IMR-90 (cell line): ENCODE measurements at places on chromosomes 2 and 18.

GRCh38 chr2:118221536-118222272 lies 133.4 kb downstream of the INSIG2 start:
- no peak overlapping the region for H3K27ac ChIP-seq
- DNase-seq = peak; percentile 76
- H3K27me3 ChIP-seq = peaks cover 41% of the 10 kb centered on the region
- H3K4me3 ChIP-seq = no peak overlapping the region

DNA sequence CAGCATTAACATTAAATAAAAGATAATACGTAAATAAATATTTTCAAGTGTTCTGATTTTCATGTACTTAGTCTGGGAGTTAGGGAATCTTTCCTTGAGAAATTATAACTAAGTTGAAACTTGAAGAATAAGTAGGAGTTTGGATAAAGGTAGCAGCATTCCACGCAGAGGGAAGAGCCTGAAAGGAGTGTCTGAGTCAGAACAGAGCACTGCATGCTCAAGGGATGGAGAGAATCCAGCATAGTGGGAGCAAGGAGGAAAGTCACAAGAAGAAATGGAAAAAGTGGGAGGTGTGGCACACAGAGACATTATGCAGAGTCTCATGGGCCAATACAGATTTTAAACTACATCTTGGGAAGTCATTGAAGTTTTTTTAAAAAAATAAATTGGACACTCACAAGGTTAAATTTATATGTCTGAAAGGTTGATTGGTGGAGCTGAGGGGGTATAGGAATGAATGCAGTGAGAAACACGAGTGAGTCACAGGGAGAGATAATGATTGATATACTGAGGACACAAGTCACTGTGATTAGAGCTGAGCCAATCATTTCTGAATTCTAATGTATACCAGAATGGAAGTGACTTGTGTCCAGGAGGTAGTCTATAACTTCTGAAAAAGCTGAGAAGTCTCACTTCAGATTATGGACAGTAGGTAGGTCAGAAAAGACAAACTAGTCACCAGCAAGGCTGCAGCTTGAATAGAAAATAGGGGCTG lies 66.9 kb downstream of the ICOS start:
- H3K4me1 ChIP-seq = no peaks in the 10 kb centered on the region
- no peak for DNase-seq
- H3K36me3 ChIP-seq = no peaks in the 10 kb centered on the region

- H3K4me3 ChIP-seq = no peak overlapping the region
- no peak for DNase-seq
- no peaks in the 10 kb centered on the region for H3K4me1 ChIP-seq
- no peaks in the 10 kb centered on the region for H3K36me3 ChIP-seq
- H3K27ac ChIP-seq = no peak overlapping the region
Measured at GRCh38 chr2:6017736-6018286, 325.6 kb downstream of the SOX11 start.

DNA sequence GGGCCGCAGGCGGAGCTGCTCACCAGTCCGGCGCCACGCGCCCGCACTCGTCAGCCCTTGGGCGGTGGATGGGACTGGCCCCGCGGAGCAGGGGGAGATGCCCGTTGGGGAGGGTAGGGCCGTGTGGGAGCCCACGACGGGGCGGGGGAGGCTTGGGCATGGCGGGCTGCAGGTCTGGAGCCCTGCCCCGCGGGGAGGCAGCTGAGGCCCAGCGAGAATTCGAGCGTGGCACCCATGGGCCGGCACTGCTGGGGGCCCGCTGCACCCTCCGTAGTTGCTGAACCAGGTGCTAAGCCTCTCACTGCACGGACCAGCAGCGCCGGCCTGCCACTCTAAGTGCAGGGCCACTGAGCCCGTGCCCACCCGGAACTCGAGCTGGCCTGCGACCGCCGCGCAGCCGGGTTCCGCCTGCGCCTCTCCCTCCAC lies 182.4 kb upstream of the ERBB4 start:
- no peaks in the 10 kb centered on the region for H3K36me3 ChIP-seq
- H3K4me1 ChIP-seq = no peaks in the 10 kb centered on the region
- no peak overlapping the region for H3K27ac ChIP-seq
- H3K27me3 ChIP-seq = no peaks in the 10 kb centered on the region
- DNase-seq = no peak

DNA sequence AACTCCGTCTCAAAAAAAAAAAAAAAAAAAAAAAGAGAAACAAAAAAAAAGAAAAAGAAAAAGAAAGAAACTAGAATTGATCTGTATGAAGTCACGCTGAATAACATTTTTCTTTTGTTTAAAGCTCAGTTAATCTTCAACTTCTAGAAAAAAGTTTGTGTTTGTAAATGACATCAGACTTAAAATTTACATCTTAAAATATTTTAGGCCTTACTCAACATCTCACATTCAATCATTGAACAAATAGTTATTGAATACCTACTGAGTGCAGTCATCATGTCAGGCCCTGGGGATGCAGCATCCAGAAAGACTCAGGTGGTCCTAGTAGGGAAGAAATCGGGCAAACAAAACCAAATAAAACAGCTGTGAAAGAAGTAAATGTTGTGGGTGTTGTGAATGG lies 292.3 kb upstream of the FANCL start:
- no peak overlapping the region for H3K4me3 ChIP-seq
- no peak overlapping the region for H3K27ac ChIP-seq
- H3K27me3 ChIP-seq = no peaks in the 10 kb centered on the region
- H3K36me3 ChIP-seq = no peaks in the 10 kb centered on the region
- DNase-seq = no peak

- H3K4me3 ChIP-seq = no peak overlapping the region
- H3K4me1 ChIP-seq = no peaks in the 10 kb centered on the region
- no peak overlapping the region for H3K27ac ChIP-seq
- H3K36me3 ChIP-seq = no peaks in the 10 kb centered on the region
Measured at GRCh38 chr18:48133671-48134251, 203.3 kb upstream of the SMAD2 start.

GRCh38 chr2:47640356-47640755 lies 142.6 kb upstream of the MSH6 start:
- no peaks in the 10 kb centered on the region for H3K4me1 ChIP-seq
- H3K27ac ChIP-seq = no peak overlapping the region
- peaks cover 23% of the 10 kb centered on the region for H3K27me3 ChIP-seq
- H3K36me3 ChIP-seq = no peaks in the 10 kb centered on the region
- DNase-seq = no peak

DNA sequence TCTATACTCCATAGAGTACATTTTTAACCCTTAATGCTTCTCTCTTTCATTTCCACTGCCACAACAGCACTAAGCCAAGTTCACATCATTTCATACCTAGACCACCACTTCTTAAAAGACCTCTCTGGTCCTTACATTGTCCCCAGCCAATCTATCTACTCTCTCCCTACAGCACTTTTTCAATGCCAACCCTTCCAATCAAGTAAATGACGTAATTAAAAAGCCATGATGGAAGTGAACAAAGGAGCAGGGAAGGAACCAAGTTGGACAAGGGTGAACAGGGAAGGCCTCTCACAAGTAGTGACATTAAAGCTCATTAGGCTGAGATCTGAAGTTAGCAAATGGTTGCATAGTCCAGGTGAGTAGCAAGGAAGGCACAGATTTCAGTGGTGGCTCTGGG lies 195.1 kb upstream of the CCDC150 start:
- H3K4me1 ChIP-seq = no peaks in the 10 kb centered on the region
- no peak overlapping the region for H3K4me3 ChIP-seq
- H3K27ac ChIP-seq = no peak overlapping the region
- H3K27me3 ChIP-seq = no peaks in the 10 kb centered on the region
- DNase-seq = no peak

- no peak overlapping the region for H3K4me3 ChIP-seq
- no peak for DNase-seq
- no peaks in the 10 kb centered on the region for H3K36me3 ChIP-seq
Measured at GRCh38 chr2:146119586-146119985, 1599.7 kb upstream of the ZEB2 start.
